ENCODE measurements at places on chromosomes 5 and 9. TPM values are rescaled to one million over a fixed set of nuclear protein-coding genes. Genes with fewer than 3 reads are reported as not detected.

GRCh38 chr5:34715711-34716110 lies 59.6 kb downstream of the RAI14 start:
- DNase-seq, result no peak

DNA sequence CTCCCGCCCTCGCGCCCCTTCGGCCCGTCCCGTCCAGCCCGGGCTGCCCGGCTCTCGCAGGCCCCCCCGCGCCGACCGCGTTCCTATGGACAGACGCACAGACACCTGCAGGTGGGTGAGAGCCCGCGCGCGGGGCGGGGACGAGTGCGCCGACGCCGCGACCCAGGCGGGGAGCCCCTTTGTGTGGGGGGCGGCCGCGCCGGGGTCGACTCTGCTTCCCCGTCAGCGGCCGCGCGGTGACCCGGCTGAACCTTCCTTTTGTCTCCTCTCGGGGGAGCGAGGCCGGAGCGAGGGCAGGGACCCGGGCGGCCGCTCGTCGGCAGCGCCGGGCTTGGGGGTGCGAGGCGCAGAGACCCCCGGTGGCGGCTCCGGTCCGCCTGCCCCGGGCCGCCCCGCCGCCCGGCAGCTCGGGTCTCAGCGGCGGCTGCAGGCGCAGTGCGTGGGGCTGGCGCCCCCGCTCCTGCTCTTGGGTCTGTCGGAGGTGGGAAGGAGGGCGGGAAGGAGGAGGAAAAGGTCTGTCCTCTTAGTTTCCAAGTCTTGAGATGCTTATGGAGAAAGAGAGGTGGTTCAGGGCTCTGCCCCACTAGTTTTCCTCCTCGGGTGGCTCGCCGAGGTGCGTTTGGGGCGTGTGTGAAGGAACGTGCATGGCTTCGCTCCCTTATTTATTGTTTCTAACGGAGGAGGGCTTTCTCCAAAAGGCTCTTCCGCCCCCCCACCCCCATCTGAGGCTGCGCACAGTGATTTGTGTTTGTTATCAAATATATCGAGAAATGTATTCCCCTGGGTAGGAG lies 576 bp downstream of the KIAA1958 start:
- peak; percentile 55 for DNase-seq

Gene KIF12
- not detected for total RNA-seq

- DNase-seq, result no peak
These were observed 54.5 kb downstream of the CAST start for GRCh38 chr5:96716716-96717115.

Gene C5orf34
- total RNA-seq, result 4.1 TPM

Gene SLC27A6
- 0.26 TPM for total RNA-seq

DNA sequence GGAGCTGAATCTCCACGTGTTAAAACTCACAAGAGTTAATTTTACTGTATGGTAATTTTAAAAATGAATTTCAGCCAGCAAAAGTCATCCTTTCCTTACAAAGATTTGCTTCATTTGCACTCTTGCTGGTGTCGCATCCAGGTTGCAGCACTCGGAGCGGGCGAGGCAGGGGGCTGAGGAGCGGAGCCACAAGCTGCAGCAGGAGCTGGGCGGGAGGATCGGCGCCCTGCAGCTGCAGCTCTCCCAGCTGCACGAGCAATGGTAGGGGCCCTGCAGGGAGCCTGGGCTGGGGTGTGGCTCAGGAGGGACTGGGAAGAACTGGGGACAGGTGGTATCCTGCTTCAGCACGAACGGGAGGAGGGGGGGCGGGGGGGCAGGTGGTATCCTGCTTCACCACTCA lies 27.1 kb downstream of the HNRNPH1 start:
- DNase-seq, result no peak

Gene SH3TC2
- 0.26 TPM for total RNA-seq

- DNase-seq, result no peak
These were observed 136.4 kb downstream of the C9orf50 start for GRCh38 chr9:129484352-129485000.

Gene PCDHGA4
- total RNA-seq, result 7.6 TPM

DNA sequence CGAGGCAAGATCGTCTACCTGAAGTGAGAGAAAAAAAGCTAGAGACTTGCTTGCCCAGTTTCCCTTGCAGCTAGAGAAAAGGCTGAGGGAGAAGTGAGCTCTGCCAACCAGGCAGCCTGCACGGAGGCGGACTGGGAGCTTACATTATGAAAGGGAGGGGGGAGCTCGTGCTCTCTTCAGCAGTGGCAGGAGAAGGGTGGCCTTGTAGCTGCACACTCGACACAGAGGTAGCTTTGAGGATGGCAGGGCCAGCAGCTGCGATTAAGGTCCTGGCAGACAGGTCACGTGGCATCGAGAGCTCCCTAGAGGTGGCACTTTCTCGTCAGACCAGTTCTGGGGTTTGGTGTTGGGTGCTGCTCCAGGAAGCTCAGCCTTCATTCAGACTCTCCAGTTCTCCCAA lies 26.7 kb downstream of the APBA1 start:
- DNase-seq, result no peak

Gene GMCL2
- under 0.01 TPM for total RNA-seq

Gene NUTM2F
- total RNA-seq, result not detected

GRCh38 chr5:159286420-159287035 lies 23.4 kb downstream of the UBLCP1 start:
- peak; percentile 34 for DNase-seq

- DNase-seq, result no peak
These were observed 34.9 kb downstream of the ZFYVE16 start for GRCh38 chr5:80442742-80443141.

GRCh38 chr9:4382722-4383317 lies 83.0 kb upstream of the GLIS3 start:
- peak; percentile 24 for DNase-seq

DNA sequence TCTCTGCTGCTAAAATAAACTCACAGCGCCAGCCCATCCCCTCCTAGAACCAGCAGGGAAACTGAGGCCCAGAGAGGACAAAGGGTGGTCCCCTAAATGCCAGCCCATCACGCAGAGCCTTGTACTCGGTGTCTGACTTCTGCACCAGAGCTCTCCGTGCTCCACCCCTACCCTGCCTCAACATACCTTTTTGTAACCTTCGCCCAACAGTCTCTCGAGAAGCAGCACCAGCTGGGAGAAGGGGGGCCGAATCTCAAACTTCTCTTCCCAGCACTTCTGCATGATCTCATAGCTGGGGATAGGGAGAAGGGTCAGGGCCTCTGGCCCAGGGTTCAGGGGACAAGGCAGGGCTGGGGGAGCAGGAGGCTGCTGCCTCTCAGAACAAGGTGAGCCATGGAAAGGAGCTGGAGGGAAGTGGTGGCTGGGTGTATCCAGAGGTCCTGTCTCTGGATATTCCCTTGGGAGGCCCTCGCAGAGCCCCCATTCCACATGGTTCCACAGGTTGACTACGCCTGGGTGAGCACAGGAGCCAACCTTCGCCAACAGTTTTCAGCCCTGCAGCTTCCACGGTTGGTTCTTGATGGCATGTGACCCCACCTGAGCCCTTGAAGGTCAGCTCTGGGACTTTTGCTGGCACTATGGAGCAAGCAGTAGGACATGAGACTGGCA lies 32.3 kb upstream of the CSF1R start:
- no peak for DNase-seq

Gene CYLC2
- not detected for total RNA-seq

DNA sequence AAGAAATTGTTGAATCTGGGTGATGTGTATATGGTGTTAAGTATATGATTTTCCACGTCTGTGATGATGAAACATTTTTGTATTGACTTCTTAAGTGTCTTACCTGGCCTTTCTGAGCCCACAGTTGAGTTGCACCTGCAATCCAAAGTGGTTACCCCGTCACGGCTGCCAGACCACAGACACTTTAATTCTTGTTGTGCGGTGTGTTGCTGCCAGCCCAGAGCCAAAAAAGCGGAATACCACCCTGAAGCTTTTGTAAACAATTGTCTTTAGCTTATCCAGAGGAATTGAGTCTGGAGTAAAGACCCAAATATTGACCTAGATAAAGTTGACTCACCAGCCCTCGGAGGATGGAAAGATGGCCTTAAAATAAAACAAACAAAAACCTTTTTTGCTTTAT lies 35.1 kb downstream of the MTAP start:
- DNase-seq, result peak; percentile 52

- peak; percentile 36 for DNase-seq
These were observed 11.9 kb upstream of the SRFBP1 start for GRCh38 chr5:121949885-121950284.

Gene UNC13B
- total RNA-seq, result 38.3 TPM

All from fibroblast of lung (primary cell).